ENCODE measurements at places on chromosomes 3 and 15.

- DNase-seq, result no peak
Measured at GRCh38 chr15:38662805-38663204, 98.2 kb upstream of the RASGRP1 start.

DNA sequence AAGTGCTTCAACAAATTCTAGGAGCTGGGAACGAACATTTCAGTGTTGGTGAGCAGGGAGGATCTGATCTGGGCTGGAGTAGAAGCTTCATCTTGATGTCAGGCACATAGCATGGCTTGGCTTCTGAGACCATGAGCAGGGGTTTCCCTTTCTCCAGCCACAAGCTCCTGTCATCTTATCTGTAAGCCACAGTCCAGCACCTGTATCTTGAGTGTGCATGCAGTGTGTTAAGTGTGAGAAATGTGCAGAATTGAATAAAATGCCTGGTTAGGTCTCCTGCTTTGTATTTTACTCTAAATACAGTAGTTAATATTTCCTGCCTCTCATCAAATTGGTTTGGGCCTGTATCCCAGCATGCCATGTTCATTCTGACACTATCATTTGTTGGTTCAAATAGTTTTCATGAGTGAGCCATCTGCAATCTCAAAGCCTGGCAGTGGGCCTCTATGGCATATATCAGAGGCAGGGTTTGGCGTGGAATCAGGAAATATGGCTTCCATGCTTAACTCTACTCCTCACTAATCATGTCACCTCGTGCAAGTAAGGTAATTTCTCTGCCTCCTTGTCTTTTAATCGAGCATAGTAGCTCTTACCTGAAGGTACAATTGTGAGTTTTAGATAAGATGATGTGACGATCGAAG lies 43.3 kb downstream of the TLNRD1 start:
- no peak for DNase-seq

DNA sequence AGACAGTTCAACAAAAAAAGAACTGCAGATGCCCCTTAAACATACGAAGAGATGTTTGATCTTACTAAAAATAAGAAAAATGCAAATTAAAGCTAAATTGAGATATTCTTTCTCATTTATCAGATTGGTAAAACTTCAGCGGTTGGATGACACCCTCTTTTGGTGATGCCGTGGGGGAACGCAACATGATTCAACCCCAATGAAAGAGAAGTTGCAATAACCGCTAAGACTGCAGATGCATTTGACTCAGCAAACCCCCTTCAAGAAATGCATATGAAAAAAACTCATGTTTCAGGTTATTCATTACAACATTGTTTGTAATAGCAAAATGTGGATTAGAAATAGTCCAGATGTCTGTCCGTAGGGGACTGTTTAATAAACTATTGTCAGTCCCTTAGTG lies 3.6 kb downstream of the KLHL6 start:
- DNase-seq, result no peak

DNA sequence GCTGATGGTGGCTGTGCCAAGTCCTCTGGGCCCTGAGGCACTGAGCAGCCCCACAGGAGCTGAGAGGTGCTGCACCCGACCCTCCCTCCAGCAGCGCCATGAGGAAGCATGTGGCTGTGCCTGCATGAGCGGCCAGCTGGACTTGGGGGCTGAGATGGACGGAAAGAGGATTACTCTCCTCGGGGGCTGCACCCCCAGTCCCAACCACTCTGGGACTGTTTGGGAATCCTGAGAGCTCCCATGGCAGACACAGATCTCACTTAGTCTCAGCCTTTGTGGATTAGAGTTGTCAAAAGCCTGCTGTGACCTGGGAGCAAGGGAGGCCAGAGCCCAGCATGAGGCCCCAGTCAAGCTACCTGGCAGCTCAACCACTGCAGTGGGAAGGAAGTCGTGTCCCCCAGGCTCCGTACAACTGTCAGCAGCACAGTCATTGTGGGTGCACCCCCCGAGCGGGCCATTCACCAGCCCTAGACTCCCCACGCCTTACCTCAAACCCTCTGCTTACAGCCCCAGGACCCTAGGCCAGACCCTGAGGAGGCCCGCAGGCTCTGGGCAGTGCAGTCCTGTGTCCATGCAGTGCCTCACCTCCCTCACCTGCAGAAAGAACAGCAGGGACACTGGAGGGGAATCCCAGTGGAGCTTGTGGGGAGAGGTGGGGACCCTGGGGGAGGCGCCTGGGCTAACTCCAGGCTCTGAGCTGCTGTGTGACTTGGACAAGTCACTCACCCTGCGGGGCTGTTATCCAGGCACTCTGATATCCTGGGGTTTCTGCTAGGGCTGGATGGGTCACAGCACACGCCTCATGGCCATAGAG lies 17.1 kb downstream of the PRR23E start:
- DNase-seq, result no peak

DNA sequence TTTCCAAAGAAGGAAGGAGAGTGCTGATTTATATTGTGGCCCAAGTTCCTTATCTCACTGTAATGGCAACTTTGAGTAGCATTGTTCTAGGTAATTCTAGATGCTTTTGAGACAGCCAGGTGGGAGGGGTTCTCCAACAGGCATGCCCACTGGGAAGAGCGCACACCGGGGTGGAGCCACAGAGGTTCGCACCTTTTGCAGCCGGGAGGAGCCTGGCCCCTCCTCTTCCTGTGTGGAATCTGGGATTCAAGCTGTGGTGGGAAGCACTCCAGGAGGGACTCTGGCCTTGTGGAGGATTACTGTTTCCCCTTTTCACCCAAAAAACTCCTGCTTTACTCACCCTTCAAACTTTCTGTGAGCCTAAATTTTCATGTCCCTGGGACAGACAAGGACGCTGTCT lies 53.1 kb downstream of the CFAP20DC start:
- DNase-seq, result no peak

- DNase-seq, result no peak
Measured at GRCh38 chr3:155106119-155106518, 26.0 kb downstream of the MME start.

DNA sequence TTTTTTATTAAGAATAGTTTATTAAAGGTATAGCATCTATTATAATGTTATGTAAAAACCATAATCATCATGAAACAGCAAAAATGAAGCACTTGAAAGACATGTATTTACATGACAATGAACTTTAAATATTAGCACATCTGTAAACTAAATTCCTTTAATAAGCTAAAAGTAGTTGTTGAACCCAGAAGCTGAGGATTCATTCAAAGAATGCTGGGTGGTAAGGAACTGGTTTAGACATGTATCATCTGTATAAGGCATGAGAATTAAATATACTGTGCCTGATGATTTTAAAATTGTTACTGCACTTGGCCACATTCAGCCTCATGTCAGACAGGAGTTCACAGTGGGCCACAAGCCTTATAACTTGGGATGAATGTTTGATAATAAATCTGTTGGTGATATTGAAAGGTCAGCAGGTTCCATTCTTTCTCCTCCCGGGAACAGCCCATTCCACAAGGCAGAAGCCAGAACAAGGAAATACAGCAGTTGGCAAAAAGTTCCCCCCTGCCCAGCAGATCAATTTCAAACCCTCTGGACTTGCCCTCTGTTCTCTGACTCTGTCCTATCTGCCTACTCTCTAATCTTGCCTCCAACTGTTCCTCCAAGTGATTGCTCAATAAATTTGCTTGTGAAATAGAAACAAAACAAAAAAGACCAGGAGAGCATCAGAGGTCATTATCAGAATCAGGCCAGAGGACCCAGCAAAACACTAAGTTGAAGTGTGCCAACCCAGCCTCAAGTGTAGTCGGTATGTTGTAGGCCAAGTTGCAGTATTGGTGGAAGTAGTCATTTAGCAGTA lies 49.8 kb upstream of the TEX264 start:
- no peak for DNase-seq

Measured in stimulated activated CD4-positive, alpha-beta T cell treated with anti-CD3 and anti-CD28 coated beads, Interleukin-15, amount 100 ng/mL, for 1 hour (primary cell).